ENCODE measurements at places on chromosomes 7 and 10. TPM values are rescaled to one million over a fixed set of nuclear protein-coding genes. Genes with fewer than 3 reads are reported as not detected.

Gene ZNRF2
- 11.4 TPM for total RNA-seq

Gene PTF1A
- not detected for total RNA-seq

Gene RASSF4
- 0.26 TPM for total RNA-seq

Gene KNDC1
- total RNA-seq = 0.92 TPM

Gene TCAF2
- 0.72 TPM for total RNA-seq

Gene FBXW4
- 13.8 TPM for total RNA-seq

Gene EPHA1
- total RNA-seq = not detected

Gene SPDYE16
- not detected for total RNA-seq

Gene SEMA3E
- not detected for total RNA-seq

Gene ASAH2
- total RNA-seq = 0.22 TPM

Gene NRP1
- total RNA-seq = 1.6 TPM

Gene SAMD9L
- total RNA-seq = 3.8 TPM

Gene GDF2
- total RNA-seq = not detected

Gene C7orf25
- 10.1 TPM for total RNA-seq

Gene EVX1
- total RNA-seq = not detected

Gene PDLIM1
- total RNA-seq = 6.2 TPM

Gene SPDYE8
- total RNA-seq = not detected

Gene HOXA2
- not detected for total RNA-seq

Gene ANKRD61
- not detected for total RNA-seq

Gene ARID5B
- 15.3 TPM for total RNA-seq

All from MG63 (cell line).